Astrocyte of the hippocampus (primary cell): ENCODE measurements at places on chromosomes 4 and X.

DNA sequence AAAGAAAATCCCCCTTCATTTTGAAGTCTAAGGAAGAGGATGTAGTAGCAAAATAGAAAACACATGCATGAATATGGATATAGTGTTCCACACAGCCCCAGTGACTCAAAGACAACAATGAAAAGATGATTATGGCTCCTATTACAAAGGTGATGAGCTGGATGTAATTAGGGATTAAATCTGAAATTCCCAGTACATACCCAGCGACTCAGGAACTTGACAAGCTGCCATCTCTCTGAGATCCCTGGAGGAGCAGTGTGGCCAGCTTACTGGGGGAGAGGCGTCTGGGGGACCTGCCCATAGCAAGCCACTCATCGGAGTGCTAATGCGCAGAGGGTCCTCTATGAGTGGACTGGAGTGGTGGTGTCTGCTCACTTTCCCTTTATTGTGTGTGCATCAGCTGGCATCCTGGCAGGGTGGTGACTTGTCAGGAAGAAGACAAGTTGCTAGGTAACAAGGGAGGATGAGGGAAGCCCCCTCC is 42.7 kb upstream of the MGST2 start:
- no peak for DNase-seq

DNA sequence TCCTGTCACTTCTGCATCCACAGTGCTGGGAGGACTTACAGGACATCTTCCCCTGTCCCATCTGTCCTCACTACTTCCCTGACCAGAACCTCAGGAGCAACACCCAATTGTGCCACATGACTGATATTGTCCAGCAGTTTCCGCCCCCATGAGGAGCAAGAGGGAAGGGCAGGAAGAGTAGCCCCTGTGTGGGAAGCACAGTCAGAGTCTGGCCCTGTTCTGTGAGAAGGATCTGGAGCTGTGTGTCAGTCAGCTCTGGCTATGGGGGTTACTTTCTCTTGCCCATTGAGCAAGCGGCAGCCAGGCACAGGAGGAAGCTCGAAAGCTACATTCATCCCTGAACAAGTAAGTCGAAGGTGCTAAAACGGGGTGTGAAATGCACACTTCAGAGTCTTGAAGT is 14.8 kb upstream of the TRIM60 start:
- DNase-seq = no peak

- DNase-seq = peak; percentile 42
Observed at GRCh38 chrX:120840827-120841226, 34.8 kb downstream of the CT47B1 start.

- no peak for DNase-seq
Observed at GRCh38 chr4:80195441-80196140, 1.7 kb upstream of the PRDM8 start.
